Naive thymus-derived CD4-positive, alpha-beta T cell (primary cell): ENCODE measurements at places on chromosomes 1 and 21. TPM values are rescaled to one million over a fixed set of nuclear protein-coding genes. Genes with fewer than 3 reads are reported as not detected.

Gene BGLAP
- total RNA-seq: 7.4 TPM

Gene LCE3D
- total RNA-seq: not detected

Gene NGF
- total RNA-seq: not detected

Gene ICOSLG
- total RNA-seq: 3.3 TPM

Gene PPM1J
- total RNA-seq: not detected

Gene RNU1-3
- 3,337 TPM for total RNA-seq

Gene PPIAL4G
- total RNA-seq: 0.94 and 0.97 TPM in 2 replicates

Gene AIM2
- total RNA-seq: 8.8 TPM in 2 replicates

Gene SLC44A3
- total RNA-seq: 1.0 TPM

Gene PDPN
- total RNA-seq: not detected

Gene NLRP3
- total RNA-seq: 4.6 TPM

Gene REN
- not detected for total RNA-seq

DNA sequence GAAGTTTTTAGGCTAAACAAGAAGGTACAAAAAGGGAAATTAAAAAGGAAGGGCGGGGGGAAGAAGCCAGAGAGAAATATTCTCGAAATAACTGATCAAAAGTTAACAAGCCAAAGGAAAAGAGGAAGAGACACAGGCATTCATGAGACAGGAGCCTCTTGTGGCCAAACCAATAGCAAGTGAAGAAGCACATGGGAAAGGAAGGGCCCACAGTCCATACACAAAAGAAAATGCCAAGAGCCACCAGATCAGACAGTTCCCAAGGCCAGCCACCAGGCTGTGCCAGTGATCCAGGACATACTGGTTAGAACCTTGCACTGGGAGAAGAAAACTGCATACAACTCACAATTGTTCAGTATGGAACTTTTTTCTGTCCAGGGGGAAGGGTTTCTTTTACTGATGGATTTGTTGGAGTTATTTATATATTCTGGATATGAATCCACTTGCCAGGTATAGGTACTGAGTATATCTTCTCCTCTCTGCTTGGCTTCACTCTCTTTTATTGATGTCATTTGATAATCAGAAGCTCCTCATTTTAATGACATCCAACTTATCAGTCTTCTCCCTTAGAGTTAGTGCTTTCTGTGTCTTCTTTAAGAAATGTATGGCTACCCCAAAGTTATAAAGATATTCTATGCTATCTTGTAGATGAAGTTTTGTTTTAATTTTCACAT lies 76.8 kb downstream of the CD46 start:
- no peak overlapping the region for H3K4me3 ChIP-seq
- H3K27me3 ChIP-seq: no peaks in the 10 kb centered on the region
- H3K27ac ChIP-seq: peak overlapping the region; percentile 26
- H3K4me1 ChIP-seq: peaks cover 36% of the 10 kb centered on the region

GRCh38 chr1:27496604-27497155 lies 6.7 kb upstream of the WASF2 start:
- no peaks in the 10 kb centered on the region for H3K4me1 ChIP-seq
- H3K27me3 ChIP-seq: no peaks in the 10 kb centered on the region
- H3K36me3 ChIP-seq: no peaks in the 10 kb centered on the region

DNA sequence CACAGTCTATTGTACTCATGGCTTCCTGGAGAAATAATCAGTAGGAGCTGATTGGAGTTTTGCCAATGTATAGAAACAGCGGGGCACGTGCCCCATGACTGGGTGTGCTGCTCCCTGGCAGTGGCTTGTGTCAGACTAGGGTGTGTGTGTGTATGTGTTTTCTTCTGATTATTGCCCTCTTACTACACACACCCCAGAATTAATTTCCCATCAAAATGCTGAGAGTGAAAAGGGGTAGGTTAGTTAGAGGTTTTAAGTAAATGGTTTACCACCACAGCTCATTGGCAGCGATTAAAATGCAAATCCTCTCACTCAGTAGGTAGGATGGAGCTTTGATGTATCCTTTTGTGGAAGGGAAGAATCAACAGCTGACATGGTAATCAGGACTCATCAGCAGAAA lies 29.9 kb downstream of the HHAT start:
- H3K36me3 ChIP-seq: no peaks in the 10 kb centered on the region
- H3K27ac ChIP-seq: no peak overlapping the region
- no peak overlapping the region for H3K4me3 ChIP-seq
- no peak for DNase-seq
- no peaks in the 10 kb centered on the region for H3K4me1 ChIP-seq
- no peaks in the 10 kb centered on the region for H3K27me3 ChIP-seq

- no peak overlapping the region for H3K4me3 ChIP-seq
- no peaks in the 10 kb centered on the region for H3K4me1 ChIP-seq
- no peak for DNase-seq
- H3K36me3 ChIP-seq: no peaks in the 10 kb centered on the region
These were observed 7.6 kb downstream of the APOBEC4 start for GRCh38 chr1:183645531-183645930.

DNA sequence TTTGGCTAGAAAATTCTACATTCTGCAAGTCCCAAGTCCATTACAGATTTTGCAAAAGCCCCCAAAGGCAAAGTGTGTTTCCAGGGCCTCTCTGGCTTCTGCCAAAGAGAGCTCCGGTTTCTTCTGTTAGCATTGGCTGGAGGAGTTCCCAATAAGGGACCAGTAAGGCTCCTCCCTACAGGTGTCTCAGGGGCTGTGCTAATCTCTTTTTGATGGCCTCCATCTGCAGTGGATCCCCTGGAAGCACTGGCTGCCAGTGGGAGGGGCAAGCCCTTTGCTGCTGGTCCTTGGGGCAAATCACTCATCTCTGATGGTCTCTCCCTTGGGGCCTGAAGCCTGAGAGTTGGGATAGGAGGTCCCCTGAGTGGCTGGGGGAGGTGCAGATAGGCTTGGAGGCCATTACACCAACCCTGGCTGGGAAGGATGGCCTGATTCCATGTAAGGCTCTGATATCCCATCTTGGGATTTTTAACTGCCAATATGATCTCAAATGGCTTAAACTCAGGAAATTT lies 89.1 kb upstream of the USP24 start:
- H3K27me3 ChIP-seq: no peaks in the 10 kb centered on the region
- H3K36me3 ChIP-seq: no peaks in the 10 kb centered on the region
- no peaks in the 10 kb centered on the region for H3K4me1 ChIP-seq

- no peaks in the 10 kb centered on the region for H3K27me3 ChIP-seq
- peaks cover 6% of the 10 kb centered on the region for H3K4me1 ChIP-seq
- H3K36me3 ChIP-seq: no peaks in the 10 kb centered on the region
- H3K4me3 ChIP-seq: no peak overlapping the region
- H3K27ac ChIP-seq: no peak overlapping the region
These were observed 4.5 kb upstream of the FOXO6 start for GRCh38 chr1:41356752-41357151.

DNA sequence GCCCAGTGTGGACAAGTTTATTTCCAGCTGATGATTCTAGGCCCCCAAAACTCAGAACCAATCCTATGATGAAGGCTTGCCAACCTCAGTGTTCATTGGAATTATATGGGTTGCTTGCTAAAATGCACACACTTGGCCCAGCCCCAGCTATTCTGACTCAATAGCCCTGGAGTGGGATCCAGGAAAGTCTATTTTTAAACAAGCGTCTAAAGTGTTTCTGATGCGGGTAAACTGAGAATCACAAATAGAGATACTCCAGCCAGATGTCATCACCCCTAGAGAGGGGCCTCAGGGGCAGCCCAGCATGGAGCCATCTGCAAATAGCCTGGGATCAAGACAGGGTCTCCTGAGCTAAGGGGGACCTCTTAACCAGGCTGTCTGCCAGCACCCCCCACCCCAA lies 46.0 kb downstream of the PKP1 start:
- no peaks in the 10 kb centered on the region for H3K4me1 ChIP-seq
- H3K27ac ChIP-seq: no peak overlapping the region
- H3K4me3 ChIP-seq: no peak overlapping the region
- H3K36me3 ChIP-seq: no peaks in the 10 kb centered on the region

GRCh38 chr1:212438831-212439237 lies 6.1 kb downstream of the NENF start:
- H3K27ac ChIP-seq: no peak overlapping the region
- H3K36me3 ChIP-seq: no peaks in the 10 kb centered on the region
- DNase-seq: no peak
- no peak overlapping the region for H3K4me3 ChIP-seq

DNA sequence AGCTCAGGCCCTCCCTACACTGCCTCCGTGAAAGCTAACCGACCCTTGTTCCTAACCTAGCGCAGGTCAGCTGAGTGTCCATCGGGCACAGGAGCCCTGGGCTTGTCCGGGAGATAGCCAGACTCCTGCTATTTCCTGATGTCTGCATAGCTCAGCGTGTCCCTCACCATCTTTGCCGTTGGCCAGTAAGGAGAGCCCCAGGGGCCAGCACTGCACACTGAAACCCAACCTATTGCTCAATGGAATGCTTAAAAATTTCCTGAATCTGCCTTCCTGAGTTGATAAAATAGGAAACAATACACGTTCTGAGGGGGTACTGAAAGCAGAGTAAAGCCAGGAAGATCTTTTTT lies 2.2 kb downstream of the RUNX1 start:
- no peaks in the 10 kb centered on the region for H3K36me3 ChIP-seq
- H3K4me3 ChIP-seq: peak overlapping the region; percentile 76
- H3K27ac ChIP-seq: peak overlapping the region; percentile 77
- peaks cover 62% of the 10 kb centered on the region for H3K4me1 ChIP-seq
- no peaks in the 10 kb centered on the region for H3K27me3 ChIP-seq

DNA sequence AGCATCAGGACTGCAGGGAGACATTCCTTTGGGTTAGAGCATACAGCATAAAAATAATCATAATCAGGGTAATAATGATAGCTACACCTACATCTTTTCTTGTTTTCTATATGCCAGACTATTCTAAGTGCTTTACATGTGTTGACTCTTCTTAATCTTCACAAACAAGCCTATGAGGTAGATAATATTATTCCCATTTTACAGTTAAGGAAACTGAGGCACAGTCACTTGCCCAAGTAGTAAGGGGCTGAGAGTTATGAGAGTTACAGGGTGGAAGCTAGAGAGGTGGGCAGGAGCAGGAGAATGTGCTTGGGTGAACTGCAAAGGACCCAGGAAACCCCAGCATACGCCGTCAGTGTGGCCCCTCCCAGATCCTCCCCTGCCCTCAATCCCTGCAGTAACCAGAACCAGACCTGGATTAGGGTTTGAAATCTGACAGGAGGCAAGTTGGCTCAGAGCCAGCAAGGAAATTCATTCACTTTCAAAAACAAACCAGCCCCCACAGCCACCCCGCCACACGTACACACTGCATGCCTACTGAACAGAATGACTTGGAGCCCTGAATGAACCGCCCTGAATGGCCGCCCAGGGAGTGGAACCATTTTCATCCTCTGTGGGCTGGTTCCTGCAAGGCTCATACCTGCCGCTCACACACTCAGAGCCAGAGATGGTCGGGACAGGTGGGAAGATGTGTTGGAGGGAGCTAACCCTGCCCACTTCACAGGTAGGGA lies 126.1 kb downstream of the TRABD2B start:
- DNase-seq: no peak
- H3K36me3 ChIP-seq: no peaks in the 10 kb centered on the region
- H3K27me3 ChIP-seq: no peaks in the 10 kb centered on the region
- no peaks in the 10 kb centered on the region for H3K4me1 ChIP-seq

- no peak for DNase-seq
- H3K4me3 ChIP-seq: no peak overlapping the region
- H3K27ac ChIP-seq: no peak overlapping the region
- H3K4me1 ChIP-seq: no peaks in the 10 kb centered on the region
- no peaks in the 10 kb centered on the region for H3K27me3 ChIP-seq
- H3K36me3 ChIP-seq: no peaks in the 10 kb centered on the region
These were observed 38.6 kb upstream of the PLA2G4A start for GRCh38 chr1:186790101-186790500.

DNA sequence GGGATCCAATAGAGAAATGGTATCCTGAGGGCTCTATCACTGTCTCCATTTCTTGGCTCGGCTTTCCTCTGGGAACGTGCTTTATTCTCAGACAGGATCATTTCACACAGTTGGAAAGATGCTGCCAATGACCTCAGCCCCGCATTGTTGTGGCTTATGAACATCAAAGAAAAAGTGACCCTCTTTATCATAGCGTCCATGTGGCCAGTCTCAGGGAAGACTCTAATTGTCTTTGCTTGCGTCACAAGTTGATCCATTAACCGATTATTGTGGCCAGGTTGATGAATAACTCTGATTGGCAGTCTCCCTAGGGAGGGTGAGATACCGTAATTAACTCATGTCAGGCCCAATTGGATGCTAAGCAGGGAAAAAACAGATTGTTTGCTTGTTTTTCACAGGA lies 10.4 kb upstream of the TMEM9 start:
- no peak for DNase-seq
- no peaks in the 10 kb centered on the region for H3K36me3 ChIP-seq
- H3K4me1 ChIP-seq: no peaks in the 10 kb centered on the region
- H3K27me3 ChIP-seq: no peaks in the 10 kb centered on the region
- H3K27ac ChIP-seq: no peak overlapping the region

GRCh38 chr1:216900116-216900620 lies 176.9 kb upstream of the ESRRG start:
- no peaks in the 10 kb centered on the region for H3K4me1 ChIP-seq
- no peak for DNase-seq
- no peak overlapping the region for H3K4me3 ChIP-seq
- no peak overlapping the region for H3K27ac ChIP-seq

DNA sequence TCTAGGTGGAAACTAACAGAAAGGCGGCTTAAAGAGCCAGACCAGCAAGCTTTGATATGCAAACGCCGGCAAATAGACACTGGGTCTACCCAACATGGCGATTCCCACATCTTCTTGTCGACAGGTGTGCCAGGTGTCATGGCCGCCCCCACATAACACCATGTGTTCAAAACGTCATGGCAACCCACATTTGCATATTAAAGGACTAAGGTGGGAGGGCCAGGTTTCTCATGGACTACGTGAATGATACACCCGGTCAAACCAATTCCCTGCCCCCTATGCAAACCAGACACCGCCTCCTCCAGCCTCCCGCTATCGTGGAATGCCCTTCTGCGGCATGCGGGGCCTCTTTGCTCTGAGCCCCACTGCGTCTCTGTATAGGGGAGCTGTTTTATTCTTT lies 41.3 kb downstream of the ICOSLG start:
- H3K4me3 ChIP-seq: no peak overlapping the region
- no peaks in the 10 kb centered on the region for H3K27me3 ChIP-seq
- H3K36me3 ChIP-seq: no peaks in the 10 kb centered on the region
- DNase-seq: no peak

- no peak for DNase-seq
- no peak overlapping the region for H3K4me3 ChIP-seq
- peaks cover 40% of the 10 kb centered on the region for H3K4me1 ChIP-seq
- peaks cover 21% of the 10 kb centered on the region for H3K36me3 ChIP-seq
- no peaks in the 10 kb centered on the region for H3K27me3 ChIP-seq
These were observed 154.0 kb downstream of the VPS13D start for GRCh38 chr1:12383786-12384185.

GRCh38 chr1:212257157-212257556 lies 28.1 kb upstream of the PPP2R5A start:
- H3K4me1 ChIP-seq: peaks cover 52% of the 10 kb centered on the region
- no peak overlapping the region for H3K4me3 ChIP-seq
- no peaks in the 10 kb centered on the region for H3K36me3 ChIP-seq

DNA sequence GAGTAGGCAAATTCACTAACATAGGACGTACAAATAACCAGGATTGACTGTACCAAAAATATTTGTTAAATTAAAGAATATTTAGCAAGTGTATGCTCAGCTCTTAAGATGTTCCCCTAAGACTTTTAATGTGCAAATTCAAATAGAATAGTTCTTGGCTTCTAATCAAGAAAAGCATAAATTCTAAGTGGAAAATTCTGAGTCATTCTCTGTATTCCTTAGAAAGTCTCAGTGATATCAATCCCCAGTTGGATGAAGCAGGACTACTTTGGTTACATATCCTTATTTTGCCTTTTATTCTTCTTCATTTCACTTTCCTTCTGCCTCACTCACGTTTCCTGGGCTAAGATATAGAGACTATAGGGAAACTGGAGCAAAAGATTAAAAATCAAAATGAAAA lies 130.2 kb downstream of the IFI44 start:
- no peaks in the 10 kb centered on the region for H3K4me1 ChIP-seq
- no peaks in the 10 kb centered on the region for H3K27me3 ChIP-seq
- no peak overlapping the region for H3K4me3 ChIP-seq
- no peaks in the 10 kb centered on the region for H3K36me3 ChIP-seq
- no peak overlapping the region for H3K27ac ChIP-seq
